ENCODE measurements at places on chromosomes 4 and X. TPM values are rescaled to one million over a fixed set of nuclear protein-coding genes. Genes with fewer than 3 reads are reported as not detected.

The EDA gene
- total RNA-seq, result 113 TPM

The CLGN gene
- 7.2 TPM for total RNA-seq

The TMEM35A gene
- total RNA-seq, result 0.79 TPM

The SYP gene
- 0.45 TPM for total RNA-seq

The SLC7A11 gene
- total RNA-seq, result 2.4 TPM

The ZNF182 gene
- total RNA-seq, result 9.7 TPM

The DKK2 gene
- not detected for total RNA-seq

GRCh38 chrX:119421016-119421705 is 22.0 kb downstream of the SLC25A43 start:
- H3K4me1 ChIP-seq, result no peaks in the 10 kb centered on the region
- DNase-seq, result no peak
- no peak overlapping the region for H3K27ac ChIP-seq
- no peak overlapping the region for H3K4me3 ChIP-seq
- H3K27me3 ChIP-seq, result no peaks in the 10 kb centered on the region
- H3K36me3 ChIP-seq, result no peaks in the 10 kb centered on the region

GRCh38 chr4:4415107-4415805 is 28.4 kb downstream of the NSG1 start:
- no peak overlapping the region for H3K4me3 ChIP-seq
- no peak for DNase-seq
- H3K27me3 ChIP-seq, result no peaks in the 10 kb centered on the region
- peaks cover 16% of the 10 kb centered on the region for H3K36me3 ChIP-seq

DNA sequence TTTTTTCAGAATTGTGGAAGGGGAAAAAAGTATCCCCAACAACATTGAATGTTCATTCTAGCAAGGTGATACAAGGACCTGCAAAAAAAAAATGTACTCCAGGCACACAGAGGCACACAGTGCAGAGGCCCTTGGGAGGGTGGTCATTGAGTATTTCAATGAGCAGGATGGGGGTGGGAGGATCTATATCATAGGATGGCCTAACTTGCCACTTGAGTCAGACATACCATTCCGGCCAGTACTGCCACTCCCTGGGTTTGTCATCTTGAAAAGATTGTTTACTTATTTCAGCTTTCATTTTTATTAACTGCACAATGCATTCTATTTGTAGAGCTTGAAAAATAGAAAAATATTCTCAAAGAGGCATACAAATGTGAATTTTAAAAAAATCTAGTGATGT is 18.7 kb downstream of the ZNF595 start:
- H3K36me3 ChIP-seq, result peaks cover 78% of the 10 kb centered on the region
- H3K27me3 ChIP-seq, result no peaks in the 10 kb centered on the region
- no peaks in the 10 kb centered on the region for H3K4me1 ChIP-seq

DNA sequence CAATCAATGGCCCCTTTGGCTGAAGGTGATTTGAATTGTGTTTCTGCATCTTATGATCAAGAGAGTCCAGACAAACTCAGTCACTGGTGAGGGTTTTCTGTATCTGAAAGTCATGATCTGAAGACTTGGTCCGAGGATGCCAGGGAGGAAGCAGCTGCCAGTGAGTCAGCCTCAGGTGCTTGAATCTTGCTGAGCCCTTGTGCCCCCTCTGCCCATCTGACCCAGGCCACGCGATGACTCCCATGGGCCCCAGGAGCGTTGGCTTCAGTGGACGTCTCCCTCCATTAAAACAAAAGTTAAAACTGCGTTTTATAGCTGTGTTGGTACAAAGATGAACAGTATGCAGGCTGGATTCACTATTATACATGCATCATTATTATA is 62.0 kb downstream of the HTRA3 start:
- no peak overlapping the region for H3K4me3 ChIP-seq
- H3K4me1 ChIP-seq, result no peaks in the 10 kb centered on the region
- no peak overlapping the region for H3K27ac ChIP-seq
- H3K27me3 ChIP-seq, result no peaks in the 10 kb centered on the region
- no peaks in the 10 kb centered on the region for H3K36me3 ChIP-seq
- no peak for DNase-seq

GRCh38 chr4:145069361-145069760 is 28.6 kb downstream of the ANAPC10 start:
- no peak for DNase-seq
- H3K27ac ChIP-seq, result no peak overlapping the region
- no peak overlapping the region for H3K4me3 ChIP-seq
- peaks cover 12% of the 10 kb centered on the region for H3K36me3 ChIP-seq
- no peaks in the 10 kb centered on the region for H3K4me1 ChIP-seq

- no peak for DNase-seq
- no peaks in the 10 kb centered on the region for H3K27me3 ChIP-seq
- H3K27ac ChIP-seq, result no peak overlapping the region
- peaks cover 26% of the 10 kb centered on the region for H3K36me3 ChIP-seq
- H3K4me3 ChIP-seq, result no peak overlapping the region
Measured at GRCh38 chr4:113674733-113675132, 86.8 kb downstream of the CAMK2D start.

GRCh38 chr4:37383579-37384229 is 139.2 kb downstream of the NWD2 start:
- H3K36me3 ChIP-seq, result no peaks in the 10 kb centered on the region
- peaks cover 7% of the 10 kb centered on the region for H3K4me1 ChIP-seq
- H3K4me3 ChIP-seq, result no peak overlapping the region

DNA sequence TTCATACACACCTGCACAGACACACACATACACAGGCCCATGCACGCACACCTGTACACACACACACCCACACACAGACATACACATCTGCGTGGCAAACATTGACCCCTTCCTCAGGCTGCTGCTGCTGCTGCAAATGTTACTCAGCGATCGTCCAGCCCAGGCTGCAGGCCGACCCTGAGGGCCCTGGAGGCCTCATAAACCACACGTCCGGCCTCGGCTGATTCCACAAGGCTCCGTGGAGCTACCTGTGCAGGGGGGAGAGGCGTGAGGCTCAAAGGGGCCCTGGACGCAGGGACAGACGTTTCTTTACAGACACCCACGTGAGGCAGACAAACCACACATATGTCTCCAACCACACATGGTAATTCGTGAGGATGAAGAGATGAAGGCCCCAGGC is 53.9 kb upstream of the PPP2R3B start:
- no peak overlapping the region for H3K4me3 ChIP-seq
- H3K27me3 ChIP-seq, result no peaks in the 10 kb centered on the region
- H3K27ac ChIP-seq, result no peak overlapping the region
- no peak for DNase-seq
- H3K36me3 ChIP-seq, result no peaks in the 10 kb centered on the region
- no peaks in the 10 kb centered on the region for H3K4me1 ChIP-seq

DNA sequence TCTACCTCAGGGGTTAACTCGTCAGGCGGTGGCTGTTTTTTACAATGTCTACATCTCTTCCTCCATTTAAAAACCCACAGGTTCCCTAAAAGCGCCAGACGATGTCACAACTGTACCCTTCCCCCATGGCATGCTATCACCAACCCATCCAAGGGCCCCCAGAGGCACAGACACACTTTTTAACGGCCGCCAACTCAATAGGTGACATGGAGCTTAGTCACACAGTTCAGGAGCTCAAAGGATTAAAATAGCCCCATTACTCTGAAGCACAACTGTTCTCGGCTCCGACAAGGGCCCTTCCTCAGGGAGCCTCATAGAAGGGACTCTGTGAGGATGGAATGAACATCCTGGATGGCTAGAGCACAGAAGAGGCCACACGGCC is 12.4 kb downstream of the SH3KBP1 start:
- no peak overlapping the region for H3K27ac ChIP-seq
- no peaks in the 10 kb centered on the region for H3K27me3 ChIP-seq
- H3K4me3 ChIP-seq, result no peak overlapping the region
- H3K4me1 ChIP-seq, result no peaks in the 10 kb centered on the region

- H3K4me1 ChIP-seq, result peaks cover 13% of the 10 kb centered on the region
- no peaks in the 10 kb centered on the region for H3K36me3 ChIP-seq
- H3K4me3 ChIP-seq, result no peak overlapping the region
- DNase-seq, result no peak
- H3K27me3 ChIP-seq, result no peaks in the 10 kb centered on the region
Measured at GRCh38 chr4:128459547-128459946, 171.9 kb upstream of the PGRMC2 start.

DNA sequence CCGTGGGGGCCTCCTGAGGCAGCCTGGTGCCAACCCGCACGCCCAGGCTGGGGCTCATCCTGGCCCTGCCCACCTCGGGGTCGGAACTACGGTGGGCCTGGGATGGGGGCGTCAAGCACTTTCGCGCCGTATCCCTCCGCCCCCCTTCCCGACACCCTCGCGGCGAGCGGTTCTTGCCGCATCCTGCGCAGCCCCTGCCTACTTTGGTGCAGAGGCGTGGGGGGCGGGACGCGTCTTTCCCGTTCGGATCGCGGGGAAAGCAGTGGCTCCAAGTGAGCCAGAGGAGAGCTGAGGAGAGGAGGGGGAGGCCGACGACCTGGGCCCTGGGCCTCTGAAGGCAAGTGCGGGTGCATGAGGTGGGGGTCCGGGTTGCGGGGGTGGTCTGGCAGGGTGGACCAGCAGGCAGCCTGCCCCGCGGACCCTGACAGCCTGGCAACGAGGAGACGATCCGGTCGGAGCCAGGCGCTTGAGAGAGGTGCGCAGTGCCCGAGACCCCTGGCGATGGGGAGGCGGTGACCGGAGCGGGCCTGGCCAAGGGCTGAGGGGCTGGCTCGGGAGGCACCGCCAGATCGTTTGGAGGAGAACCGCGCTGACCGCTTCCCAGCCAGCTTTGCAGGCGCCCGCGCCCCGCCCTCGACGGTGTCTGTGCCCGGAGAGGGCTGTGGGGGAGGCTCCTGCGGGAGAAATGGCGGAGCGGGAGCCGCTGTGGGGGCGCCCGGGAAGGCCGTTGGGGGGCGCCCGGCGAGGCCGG is at the start of gene GPRASP2:
Gene GPRASP2, plus strand, starts transcription at position 233 of the 751 bp plus-strand sequence. CDS start 2,422 bp downstream, outside the sequence.
- H3K4me3 ChIP-seq, result peak within 1 kb of the TSS; percentile 86
- peaks cover 5% of the 10 kb centered on the region for H3K27me3 ChIP-seq
- DNase-seq, result peak; percentile 72
- H3K27ac ChIP-seq, result no peak within 1 kb of the TSS
- H3K36me3 ChIP-seq, result no peaks in the 10 kb centered on the region

- H3K27ac ChIP-seq, result no peak overlapping the region
- no peaks in the 10 kb centered on the region for H3K36me3 ChIP-seq
- DNase-seq, result no peak
- H3K4me3 ChIP-seq, result no peak overlapping the region
Measured at GRCh38 chrX:100645106-100645505, 1.1 kb downstream of the SRPX2 start.

GRCh38 chrX:120769576-120770341 is 105.9 kb downstream of the CT47B1 start:
- no peak overlapping the region for H3K4me3 ChIP-seq
- DNase-seq, result no peak
- H3K4me1 ChIP-seq, result no peaks in the 10 kb centered on the region
